ENCODE measurements at places on chromosomes 1 and 21.

GRCh38 chr1:182795563-182796228 is 6.1 kb downstream of the NPL start:
- DNase-seq, result no peak

- DNase-seq, result no peak
These were observed 19.9 kb downstream of the DHCR24 start for GRCh38 chr1:54866801-54867716.

- no peak for DNase-seq
These were observed 24.7 kb downstream of the NADK start for GRCh38 chr1:1753607-1754005.

GRCh38 chr1:64337475-64337874 is 132.5 kb upstream of the CACHD1 start:
- no peak for DNase-seq

DNA sequence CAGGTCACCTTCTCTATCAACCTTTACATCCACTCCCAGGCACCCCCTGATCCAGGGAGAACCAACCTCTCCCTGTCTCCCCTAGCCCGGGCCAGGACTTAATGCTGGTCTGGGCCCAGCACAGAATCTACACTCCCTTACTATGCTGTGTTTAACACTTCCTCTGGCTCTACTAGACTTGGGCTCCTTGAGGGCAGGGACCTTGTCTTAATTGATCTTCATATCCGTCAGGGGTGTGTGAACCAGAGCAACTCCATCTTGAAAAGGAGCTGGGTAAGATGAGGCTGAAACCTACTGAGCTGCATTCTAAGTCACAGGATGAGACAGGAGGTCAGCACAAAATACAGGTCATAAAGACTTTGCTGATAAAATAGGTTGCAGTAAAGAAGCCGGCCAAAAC is 98.9 kb downstream of the SSBP3 start:
- no peak for DNase-seq

GRCh38 chr21:20627594-20627993 is 370.6 kb upstream of the NCAM2 start:
- DNase-seq, result no peak

- DNase-seq, result no peak
These were observed 162.2 kb downstream of the RRAGC start for GRCh38 chr1:38697387-38697786.

DNA sequence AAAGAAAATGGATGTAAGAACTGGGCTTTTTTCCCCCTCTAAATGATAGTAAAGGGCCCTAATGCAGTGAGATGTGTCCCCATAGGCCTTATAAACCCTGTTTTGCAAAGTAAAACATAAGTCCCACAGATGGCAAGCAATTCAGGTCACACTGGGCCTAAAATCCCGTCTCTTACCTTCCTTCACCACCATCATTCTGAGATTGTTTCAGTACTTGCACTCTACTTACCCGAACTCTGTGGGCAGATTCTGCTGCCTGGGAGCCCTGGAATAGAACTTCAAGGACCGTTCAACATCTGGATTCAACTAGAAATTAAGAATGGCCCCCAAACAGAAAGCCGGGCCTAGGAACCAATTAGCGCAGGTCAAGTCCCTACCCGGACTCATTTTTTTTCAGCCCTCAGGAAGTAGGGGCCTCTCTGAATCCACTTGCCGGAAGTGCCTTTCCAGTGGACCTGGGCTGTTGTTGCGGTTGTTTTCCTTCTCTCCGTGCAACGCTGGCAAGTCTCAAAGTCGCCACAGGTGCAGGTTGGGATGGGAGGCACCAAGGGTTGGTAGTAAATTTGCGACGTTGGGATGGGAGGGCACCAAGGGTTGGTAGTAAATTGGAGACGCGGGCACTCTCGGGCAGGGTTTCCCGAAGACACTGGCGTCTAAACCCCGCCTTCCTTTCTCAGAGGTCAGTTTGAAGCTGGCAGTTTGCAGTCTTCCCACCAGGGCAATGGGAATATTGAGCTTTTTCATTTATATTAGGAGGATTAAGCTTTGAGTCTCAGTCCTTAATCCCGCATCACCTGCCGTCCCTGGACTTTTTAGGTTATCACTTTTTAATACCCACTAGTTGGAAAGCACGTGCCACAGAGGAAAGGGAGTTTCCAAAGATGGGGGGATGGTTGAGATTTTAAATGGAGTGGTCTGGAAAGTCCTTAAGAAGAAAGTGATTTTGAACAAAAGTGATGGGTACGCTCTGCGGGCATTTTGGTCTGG is at the start of gene TMEM69:
TSS of gene TMEM69 (plus strand) at position 428 of the 987 bp plus-strand sequence. CDS start 2,888 bp downstream, outside the sequence.
- peak; percentile 60 for DNase-seq

GRCh38 chr21:25029580-25029979 is 577.7 kb downstream of the MRPL39 start:
- no peak for DNase-seq

- DNase-seq, result no peak
These were observed 13.6 kb upstream of the GPX7 start for GRCh38 chr1:52588535-52588934.

DNA sequence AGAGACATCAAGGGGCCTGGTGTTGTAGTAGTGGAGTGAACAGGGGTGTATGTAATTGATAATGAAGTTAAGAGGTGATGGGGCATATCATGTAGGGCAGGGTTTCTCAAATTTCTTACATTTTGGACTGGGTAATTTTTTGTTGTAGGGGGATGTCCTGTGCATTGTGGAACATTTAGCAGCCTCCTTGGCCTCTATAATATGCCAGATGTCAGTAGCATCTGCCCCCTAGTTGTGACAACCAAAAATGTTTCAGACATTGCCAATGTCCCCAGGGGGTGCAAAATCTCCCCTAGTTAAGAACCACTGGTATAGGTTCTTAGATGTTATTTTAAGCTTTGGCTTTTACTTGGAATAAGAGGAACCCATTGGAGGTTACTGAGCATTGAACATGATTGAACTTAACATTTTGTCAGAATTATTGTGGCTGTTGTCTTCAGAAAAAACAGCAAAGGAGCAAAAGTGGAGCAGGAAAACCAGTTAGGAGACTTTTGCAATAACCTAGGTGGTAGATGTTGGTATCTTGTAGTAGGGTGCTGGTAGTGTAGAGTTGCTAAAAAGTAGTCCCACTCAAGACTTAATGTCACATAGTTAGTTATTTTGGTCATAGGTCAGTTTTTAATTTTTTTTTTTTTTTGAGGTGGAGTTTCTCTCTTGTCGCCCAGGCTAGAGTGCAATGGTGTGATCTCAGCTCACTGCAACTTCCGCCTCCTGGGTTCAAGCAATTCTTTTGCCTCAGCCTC is 6.2 kb downstream of the ZNF326 start:
- DNase-seq, result no peak

DNA sequence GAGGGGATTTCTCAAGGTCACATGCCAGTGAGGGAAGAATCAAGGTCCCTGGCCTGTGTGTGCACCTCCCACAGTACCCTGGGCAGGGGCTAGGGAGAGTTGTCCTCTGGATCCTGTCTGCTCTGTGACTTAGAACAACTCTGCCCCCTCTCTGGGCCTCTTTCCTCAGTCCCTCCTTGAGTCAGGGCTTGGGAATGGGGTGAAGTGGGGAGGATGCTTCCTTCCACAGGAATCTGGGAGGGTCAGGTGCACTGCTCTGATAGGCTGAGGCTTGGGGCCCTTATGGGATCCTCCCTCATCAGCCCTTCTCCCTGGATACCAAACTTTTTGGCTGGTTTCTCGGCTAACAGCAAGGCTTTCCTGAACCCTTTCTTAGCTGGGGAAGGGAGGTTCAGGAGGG is 2.5 kb downstream of the TRNP1 start:
- no peak for DNase-seq

GRCh38 chr1:228259368-228259894 is 51.6 kb downstream of the OBSCN start:
- DNase-seq, result no peak

GRCh38 chr1:246448373-246448772 is 58.7 kb downstream of the SMYD3 start:
- DNase-seq, result no peak

DNA sequence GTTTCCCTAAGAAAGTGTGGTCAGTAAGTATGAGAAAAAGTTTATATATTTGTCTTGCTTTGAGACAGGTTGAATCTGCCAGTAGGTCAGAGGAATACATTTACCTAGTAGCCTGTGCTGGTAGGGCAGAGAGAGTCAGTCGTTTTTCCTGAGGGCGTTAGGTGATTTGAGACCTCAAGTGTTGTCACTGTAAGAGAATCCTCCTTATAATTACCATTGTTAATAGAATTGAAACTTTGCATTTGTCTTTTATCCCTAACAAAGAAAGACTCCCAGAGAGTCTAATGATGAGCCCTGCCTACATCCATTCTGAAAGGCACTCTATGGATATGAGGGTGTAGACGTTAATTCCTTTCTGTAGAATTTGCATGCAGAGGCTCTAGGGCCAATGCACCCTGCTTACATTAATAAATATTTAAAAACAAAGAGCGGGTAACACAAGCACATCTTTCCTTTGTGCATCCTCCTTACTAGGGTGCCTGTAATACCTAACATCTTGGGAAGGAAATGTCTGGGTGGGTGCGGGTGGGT is 16.4 kb downstream of the PBX1 start:
- no peak for DNase-seq

- DNase-seq, result peak; percentile 5
These were observed 13.8 kb upstream of the POGZ start for GRCh38 chr1:151472856-151473731.

- no peak for DNase-seq
These were observed 44.3 kb upstream of the CAPZB start for GRCh38 chr1:19529664-19530063.

DNA sequence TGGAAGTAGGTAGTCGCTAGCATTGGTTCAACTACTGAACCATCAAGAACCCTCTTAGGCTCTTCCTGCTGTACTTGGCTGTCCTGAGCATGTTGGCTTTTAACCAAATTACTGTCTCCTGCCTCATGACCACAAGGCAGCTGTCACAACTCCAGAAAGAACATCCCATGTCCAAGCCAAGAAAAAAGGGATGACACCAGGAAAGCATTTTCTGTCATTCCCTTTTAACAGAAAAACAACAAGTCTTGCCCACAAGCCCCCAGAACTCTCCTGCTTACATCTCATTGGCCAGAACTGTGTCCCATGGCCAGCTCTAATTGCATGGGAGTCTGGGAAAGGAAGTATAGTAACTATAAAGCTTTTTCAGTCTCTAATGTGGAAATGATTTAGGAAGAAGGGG is 2.4 kb upstream of the RNU5D-1 start:
- DNase-seq, result no peak

GRCh38 chr1:48442864-48443619 is 29.0 kb downstream of the SPATA6 start:
- no peak for DNase-seq

- DNase-seq, result no peak
These were observed 33.5 kb upstream of the HIVEP3 start for GRCh38 chr1:41952208-41952607.

DNA sequence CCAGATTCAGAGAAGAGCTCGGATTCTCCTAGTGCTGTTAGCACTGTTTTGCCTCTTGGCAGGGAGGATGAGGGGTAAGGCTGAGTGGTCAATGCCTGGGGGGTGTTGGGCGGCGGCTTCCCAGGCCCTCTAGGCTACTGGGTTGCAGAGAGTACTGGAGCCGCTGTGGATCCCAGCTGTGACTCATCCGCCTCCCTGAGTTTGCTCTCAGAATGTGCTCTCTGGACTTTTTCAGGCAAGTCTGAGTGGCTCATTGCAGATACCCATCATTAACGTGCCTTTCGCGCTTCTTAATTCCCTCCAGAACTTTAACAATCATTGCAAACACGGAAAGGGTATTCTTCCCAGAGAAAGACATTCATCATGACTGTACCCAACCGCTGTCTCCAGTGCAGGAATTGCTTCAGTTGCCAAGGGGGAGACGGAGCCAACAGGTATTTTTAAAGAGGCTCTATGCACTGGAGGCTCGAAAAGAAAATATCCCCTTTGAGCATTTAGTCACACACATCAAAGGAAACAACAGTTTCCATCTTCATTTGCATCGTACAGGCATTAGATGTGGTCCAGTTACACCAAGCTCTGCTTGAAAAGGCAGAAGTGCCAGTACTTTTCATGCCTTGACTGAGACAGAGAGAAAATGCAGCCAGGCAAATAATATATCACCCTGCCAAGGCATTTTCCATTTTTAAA is 14.4 kb upstream of the CAMTA1 start:
- DNase-seq, result no peak

- DNase-seq, result no peak
These were observed 10.5 kb downstream of the C1orf116 start for GRCh38 chr1:207021876-207022596.

DNA sequence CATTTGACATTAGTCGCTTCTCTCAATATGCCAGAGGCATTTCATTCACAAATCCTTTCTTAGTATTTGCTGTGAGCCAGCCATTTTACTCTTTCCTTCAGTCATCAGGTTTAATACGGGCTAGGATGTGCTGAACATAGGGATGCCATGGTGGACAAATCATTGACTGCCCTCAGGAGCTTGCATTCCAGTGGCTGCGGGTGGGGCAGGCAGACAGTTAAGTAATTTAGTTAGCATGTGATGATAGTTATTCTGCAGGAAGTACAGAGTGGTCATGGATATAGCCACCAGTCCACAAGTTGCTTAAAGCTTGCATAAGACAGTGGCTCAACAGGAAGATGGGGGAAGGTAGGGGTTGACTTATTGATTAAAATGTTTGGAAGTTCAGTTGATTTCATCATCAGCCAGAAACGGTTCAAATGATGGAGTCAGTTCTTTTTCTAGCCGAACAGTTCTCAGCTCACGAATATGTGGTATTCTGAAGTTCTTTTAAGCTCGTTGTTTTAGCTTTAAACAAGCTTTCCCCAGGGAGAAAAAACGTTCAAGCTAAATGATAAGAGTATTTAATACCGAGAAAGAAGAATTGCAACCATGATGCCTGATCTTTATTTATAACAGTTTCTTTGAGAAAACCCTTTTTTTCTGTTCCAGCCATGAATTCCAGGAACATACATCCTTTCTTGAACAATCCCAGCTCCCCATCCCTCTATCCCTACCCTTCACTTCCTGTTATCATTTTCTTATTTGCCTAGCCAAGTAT is 1.4 kb downstream of the SLC22A15 start:
- DNase-seq, result no peak

DNA sequence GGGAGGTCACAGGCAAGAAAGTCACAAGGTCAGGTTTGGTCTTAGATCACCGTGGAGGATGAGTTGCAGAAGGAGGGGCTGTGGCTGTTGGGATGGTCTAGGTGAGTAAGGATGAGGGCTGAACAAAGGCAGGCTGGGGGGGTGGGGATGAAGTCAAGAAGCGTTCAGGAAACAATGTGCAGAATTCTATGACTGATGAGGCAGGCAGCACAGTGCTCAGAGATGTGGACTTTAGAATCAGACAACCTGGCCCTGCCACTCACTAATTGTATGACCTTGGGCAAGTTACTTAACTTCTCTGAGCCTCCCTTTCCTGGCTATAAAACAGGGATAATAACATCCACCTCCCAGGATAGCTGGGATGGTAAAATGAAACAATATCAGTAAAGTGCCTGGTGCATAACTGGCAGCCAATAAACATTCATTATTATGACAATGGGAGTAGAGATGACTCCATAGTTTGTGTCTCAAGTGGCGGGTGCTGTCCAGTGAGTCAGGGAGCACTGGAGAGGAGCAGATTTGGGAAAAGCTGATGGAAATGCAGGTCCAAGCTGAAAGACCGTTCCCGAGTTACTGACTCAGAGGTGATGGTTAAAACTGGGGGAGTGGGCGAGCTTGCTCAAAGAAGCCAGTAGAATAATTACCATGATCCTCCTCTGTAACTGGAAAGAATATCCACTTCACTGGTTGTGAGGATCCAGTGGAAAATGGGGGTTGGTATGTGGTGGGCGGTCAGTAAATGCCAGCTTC is 2.1 kb downstream of the TIE1 start:
- no peak for DNase-seq
